ENCODE measurements at places on chromosomes 7 and 10.

GRCh38 chr7:96614154-96614867 is 95.3 kb downstream of the SEM1 start:
- no peak for DNase-seq

- no peak for DNase-seq
These were observed 293.9 kb downstream of the CAMK1D start for GRCh38 chr10:12643279-12643678.

DNA sequence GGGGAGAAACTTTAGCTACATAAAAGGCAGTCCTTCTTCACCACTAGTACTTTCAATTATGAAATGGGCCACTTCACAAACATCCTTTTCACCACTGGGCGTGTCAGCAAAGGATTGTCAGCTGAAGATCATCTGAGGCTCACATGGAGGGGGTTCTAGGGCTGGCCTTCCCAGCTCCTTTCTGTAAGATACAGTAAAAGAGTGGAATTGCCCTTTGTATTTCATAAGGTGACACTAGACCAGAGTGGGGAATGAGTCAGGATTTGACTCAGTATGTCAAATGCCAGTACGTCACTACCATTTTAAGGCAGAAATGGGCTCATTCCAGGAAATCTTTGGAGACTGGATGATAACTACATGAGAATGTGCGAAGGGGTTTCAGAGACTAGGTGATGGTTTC is 21.2 kb upstream of the BLOC1S2 start:
- DNase-seq: no peak

- DNase-seq: no peak
These were observed 6.5 kb downstream of the DEPP1 start for GRCh38 chr10:44971935-44972757.

DNA sequence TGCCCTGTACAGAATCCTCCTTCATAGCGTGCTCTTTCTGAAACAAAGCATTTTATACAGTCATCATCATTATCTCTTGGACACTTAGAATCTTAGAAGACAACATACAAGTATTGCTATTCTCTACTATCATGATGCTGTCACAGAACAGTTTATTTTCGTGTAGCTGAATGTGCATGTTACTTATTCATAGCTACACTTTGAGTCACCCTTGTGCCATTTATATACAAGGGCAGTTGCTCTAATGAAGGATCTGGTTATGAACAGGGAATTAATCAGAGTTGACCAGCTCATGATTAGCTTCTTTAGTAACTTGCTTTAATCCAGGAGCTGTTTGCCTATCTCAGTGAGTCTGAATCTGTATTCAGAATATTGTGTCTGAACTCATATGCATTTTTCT is 11.2 kb downstream of the CASP2 start:
- DNase-seq: no peak

DNA sequence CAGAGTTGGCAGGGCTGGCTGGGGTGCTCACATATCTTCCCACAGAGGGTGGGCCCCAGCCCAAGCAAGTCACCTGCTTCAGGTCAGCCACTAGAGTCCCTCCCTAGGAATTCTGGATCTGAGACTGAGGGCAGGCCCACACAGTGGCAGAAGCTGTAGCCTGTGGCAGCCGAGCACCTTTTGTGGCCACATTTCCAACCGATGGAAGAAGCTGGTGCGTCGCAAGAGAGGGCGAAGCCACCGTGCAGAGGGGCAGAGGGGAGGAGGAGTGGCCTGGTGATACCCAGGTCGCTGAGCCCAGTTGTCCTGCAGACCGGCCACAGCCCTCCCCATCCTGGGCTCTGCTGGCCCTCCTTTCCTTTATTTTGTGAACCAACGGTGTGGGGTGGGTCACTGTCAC is 5.3 kb downstream of the POLM start:
- DNase-seq: no peak

DNA sequence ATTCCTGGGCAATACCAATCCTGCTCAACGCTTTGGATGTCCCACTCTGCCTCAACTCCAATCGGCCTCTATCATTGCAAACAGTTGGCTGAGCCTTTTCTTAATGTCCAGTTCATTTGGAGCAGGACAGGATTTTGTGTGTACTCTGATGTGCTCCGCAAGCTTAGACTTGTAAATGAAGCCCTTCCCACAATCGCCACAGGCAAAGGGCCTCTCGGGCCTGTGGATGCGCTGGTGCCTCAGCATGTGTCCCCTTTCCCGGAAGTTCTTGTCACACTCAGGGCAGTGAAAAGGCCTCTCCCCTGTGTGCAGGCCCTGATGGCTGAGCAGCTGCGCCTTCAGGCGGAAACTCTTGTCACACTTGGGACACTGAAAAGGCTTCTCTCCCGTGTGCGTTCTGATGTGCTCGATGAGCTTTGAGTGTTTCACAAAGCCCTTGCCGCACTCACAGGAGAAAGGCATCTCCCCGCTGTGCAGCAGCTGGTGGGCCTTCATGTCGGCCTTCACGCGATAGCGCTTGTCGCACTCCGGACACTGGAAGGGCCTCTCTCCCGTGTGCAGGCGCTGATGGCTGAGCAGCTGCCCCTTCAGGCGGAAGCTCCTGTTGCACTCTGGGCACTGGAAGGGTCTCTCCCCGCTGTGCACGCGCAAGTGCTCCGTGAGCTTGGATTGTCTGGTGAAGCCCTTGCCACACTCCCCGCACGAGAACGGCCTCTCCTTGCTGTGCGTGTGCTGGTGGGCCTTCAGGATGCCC is 20.0 kb downstream of the ZNF786 start:
- no peak for DNase-seq

GRCh38 chr7:2196381-2197378 is 36.1 kb downstream of the MAD1L1 start:
- DNase-seq: no peak

- no peak for DNase-seq
These were observed 230.9 kb downstream of the KLF6 start for GRCh38 chr10:3554121-3554522.
